ENCODE measurements at places on chromosomes 16 and 17.

DNA sequence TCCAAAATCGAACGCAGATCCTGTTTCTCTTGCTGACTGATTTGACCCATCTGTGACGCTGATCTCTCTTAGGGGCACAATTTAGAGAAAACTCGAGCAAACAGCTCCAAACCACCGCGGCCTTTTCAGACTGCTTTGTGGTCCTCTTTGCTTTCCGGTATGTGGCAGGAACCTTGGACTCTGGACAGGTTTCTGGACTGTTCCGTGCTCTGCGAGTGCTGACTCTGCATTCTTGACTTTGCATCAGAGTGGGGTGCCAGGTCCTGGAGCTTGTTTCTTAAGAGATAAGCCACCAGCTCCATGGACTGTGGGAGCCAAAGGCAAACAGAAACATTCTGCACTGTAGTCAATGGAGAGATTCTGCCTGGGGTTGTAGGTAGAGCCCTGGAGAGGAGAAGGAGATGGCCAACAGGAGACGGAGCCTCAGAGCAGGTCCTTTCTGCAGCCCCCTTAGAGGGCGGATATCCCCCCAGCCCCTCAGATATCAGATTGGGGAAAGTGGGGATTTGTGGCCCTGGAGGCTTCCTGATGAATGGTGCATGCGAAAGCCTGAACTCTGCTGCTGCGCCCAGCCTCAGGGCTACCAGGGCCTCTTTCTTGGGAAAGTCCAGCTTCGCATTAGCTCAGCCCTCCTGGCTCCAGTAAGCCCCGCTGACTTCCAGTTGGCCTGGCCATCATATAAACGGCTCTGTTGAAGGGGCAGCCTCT lies 65.6 kb downstream of the WIPI1 start:
- H3K36me3 ChIP-seq = peaks cover 6% of the 10 kb centered on the region
- H3K27ac ChIP-seq = no peak overlapping the region
- H3K4me1 ChIP-seq = peaks cover 2% of the 10 kb centered on the region
- no peak for DNase-seq
- no peak overlapping the region for H3K4me3 ChIP-seq

GRCh38 chr16:70380919-70381603 lies 34.4 kb downstream of the DDX19A start:
- peak overlapping the region; percentile 98 for H3K27ac ChIP-seq
- peaks cover 7% of the 10 kb centered on the region for H3K36me3 ChIP-seq
- H3K4me1 ChIP-seq = peaks cover 11% of the 10 kb centered on the region
- H3K4me3 ChIP-seq = peak overlapping the region; percentile 94

DNA sequence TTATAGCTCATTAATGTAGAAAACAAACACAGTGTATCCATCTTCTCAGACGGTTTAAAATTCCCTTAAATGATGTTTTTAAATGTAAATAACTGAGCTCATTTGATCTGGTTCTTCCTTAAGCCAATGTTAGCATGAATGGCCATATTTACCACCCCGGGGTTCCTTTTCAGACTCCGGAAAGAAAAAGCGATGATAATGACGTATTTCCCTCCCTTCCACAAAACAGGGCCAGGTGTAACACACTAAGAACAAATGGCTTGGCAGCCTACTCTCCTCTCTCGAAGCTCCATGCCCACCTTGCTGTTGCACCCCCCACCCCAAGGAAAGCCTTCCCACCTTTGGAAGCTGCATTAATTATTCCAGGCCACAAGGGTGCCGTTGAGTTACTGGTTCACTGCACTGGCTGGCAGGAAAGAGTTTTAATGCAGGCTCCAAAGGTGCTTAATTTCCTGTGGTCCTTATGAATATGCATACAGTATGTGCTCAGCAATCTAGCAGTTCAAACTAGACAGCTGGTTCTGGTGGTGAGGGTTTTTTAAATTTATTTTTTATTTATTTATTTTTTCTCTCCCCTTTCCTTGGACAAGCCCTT lies 378.9 kb downstream of the WWOX start:
- H3K4me1 ChIP-seq = no peaks in the 10 kb centered on the region
- no peaks in the 10 kb centered on the region for H3K27me3 ChIP-seq
- no peaks in the 10 kb centered on the region for H3K36me3 ChIP-seq
- DNase-seq = no peak

GRCh38 chr16:10663146-10663545 lies 31.6 kb downstream of the TEKT5 start:
- DNase-seq = no peak
- H3K27me3 ChIP-seq = peaks cover 11% of the 10 kb centered on the region
- no peak overlapping the region for H3K27ac ChIP-seq
- no peak overlapping the region for H3K4me3 ChIP-seq
- H3K36me3 ChIP-seq = no peaks in the 10 kb centered on the region

DNA sequence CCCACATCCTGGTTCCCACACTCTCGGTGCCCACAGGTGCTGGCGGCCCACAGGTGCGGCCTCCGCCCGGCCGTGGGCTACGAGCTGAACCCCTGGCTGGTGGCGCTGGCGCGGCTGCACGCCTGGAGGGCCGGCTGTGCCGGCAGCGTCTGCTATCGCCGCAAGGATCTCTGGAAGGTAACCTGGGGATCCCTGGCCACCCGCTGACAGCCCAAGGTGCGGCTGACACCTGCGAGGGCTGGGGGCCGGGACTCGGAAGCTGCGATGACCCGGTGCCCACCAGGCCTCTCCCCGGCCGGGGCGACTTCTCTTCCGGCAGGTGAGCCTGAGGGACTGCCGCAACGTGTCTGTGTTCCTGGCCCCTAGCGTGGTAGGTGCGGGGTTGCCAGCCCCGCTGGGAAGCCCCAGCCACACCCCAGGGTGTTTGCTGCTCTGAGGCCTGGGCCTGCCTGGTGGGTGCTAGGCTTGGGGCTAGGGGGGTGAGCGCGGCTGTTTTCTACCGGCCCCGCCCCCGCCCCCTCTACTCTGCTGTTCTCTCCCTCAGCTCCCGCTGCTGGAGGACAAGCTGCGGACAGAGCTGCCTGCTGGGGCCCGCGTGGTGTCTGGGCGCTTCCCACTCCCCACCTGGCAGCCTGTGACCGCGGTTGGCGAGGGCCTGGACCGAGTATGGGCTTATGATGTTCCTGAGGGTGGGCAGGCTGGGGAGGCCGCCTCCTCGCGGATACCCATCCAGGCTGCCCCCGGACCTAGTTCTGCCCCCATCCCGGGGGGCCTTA lies 1.0 kb downstream of the ANTKMT start:
- H3K27me3 ChIP-seq = no peaks in the 10 kb centered on the region
- peaks cover 24% of the 10 kb centered on the region for H3K4me1 ChIP-seq
- peak overlapping the region; percentile 93 for H3K27ac ChIP-seq
- H3K4me3 ChIP-seq = peak overlapping the region; percentile 80
- no peaks in the 10 kb centered on the region for H3K36me3 ChIP-seq
